ENCODE measurements at places on chromosomes 12 and 14.

DNA sequence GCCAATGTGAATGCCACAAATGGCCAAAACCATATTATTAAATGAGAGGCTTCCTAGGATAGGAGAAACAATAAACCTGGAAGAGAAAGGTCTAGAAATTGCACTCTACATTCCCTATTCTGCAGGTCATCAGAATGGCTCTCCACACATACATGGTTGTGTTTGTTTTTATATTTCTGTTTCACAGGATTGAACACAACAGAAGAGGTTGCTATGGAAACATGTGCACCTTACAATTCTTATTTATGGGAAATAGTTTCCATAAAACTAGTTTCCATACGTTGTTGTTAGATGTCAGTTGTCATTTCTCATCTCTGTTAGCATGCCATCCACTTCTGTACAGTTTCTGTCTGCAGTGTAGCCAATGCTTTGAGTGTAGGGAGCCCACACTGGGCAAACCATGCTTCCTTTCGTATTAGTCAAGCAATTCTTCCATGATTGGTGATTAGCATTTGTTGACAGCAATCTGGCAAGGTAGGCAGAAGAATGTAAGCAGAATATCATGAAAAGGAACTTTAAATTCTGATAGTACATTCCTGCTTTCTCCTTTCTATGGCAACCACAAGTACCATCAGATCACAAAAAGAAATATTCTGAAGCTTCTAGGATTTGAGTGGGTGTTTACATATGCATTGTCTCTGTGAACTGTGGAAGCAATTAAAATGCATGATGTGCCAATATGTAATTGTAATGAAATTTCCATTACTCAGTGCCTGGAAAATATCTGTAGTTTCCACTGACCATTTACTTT is 141.6 kb upstream of the AVPR1A start:
- no peak for DNase-seq

DNA sequence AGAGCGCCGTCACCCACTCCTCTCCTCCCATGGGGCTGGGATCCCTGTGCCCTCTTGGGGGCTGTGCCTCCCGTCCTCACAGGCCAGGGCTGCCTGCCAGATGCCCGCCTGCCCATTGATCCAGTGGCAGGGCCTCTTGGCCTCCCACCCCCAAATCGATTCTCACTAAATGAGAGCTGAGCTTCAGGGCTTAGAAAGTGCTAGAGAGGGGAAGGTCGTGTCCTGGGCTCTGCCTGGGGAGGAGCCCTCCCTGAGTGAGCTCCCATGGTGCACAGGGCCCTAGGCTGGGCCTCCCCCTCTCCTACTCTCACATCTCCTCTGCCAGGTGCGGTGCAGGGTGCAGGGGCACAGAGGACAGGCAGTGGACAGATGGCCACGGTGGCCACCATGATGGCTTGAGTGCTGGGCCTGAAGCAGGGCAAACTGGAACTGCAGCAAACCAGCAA is 9.2 kb downstream of the BEGAIN start:
- DNase-seq = no peak

- DNase-seq = no peak
Observed at GRCh38 chr12:109009766-109010165, 11.1 kb downstream of the SVOP start.

GRCh38 chr12:124618291-124618902 is 51.0 kb upstream of the NCOR2 start:
- no peak for DNase-seq

All from cortex of kidney (tissue), 1 donor.